NCI-H187 (cell line): ENCODE measurements at places on chromosomes 3 and 15.

GRCh38 chr3:117844676-117845075 lies 1135.1 kb downstream of the TUSC7 start:
- DNase-seq = no peak

GRCh38 chr15:27844018-27844666 lies 255.0 kb downstream of the OCA2 start:
- DNase-seq = no peak

DNA sequence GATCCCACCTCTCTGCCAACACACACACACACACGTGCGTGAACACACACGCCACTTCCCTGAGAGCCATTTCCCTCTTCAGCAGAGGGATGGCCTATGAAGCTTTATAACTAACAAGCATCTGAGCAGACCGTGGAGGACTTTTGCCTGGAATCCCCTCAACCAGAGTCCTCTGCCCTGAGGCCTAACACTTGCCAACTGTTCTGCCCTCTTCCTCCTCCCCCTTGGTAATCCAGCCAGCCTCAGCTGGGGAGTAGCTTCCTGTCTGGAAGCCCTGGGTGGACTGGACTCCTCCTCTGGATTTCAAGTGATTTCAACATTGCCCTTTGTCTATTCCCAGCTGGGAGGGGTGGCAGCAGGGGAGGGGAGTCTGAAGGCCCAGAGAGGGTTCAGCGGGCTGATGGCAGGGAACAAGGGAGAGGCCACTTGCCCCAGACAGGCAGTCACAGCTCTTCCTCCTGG lies 68.4 kb upstream of the HACD2 start:
- no peak for DNase-seq

DNA sequence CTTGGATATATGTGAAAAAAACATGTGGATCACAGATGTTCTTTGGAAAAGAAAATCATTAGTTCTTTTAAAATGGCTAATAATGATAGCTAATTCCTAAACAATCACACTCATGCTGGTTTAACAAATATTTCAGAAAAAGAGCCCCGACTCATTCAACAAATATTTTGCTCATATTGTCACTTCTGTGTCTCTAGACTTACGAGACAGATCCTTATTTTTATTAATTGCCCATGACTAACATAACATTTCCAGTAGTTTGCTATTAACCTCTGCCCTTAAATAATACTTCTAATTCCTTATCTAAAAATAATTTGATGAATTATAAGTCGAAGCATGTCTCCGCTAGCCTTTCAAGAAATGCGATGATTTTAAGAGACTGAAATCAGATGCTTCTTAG lies 70.4 kb downstream of the SATB1 start:
- no peak for DNase-seq

DNA sequence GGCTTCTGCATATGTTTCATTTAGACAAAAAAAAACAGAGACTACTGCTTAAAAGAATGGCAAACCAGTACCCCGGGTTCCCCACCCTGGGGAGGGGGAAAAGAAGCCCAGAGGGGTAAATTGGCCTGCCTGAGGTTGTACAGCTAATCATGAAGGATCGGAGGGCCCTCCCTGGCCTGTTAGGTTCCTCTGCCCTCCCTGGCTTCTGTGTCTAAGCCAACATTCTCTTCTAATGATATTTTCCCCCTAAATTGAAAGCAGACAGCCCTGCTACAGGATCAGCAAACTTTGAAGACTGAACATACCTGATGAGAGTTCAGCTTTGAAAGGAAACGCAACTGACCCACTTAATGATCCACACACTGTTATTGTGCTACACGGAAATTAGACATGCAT lies 2.5 kb downstream of the ARHGAP31 start:
- DNase-seq = no peak

DNA sequence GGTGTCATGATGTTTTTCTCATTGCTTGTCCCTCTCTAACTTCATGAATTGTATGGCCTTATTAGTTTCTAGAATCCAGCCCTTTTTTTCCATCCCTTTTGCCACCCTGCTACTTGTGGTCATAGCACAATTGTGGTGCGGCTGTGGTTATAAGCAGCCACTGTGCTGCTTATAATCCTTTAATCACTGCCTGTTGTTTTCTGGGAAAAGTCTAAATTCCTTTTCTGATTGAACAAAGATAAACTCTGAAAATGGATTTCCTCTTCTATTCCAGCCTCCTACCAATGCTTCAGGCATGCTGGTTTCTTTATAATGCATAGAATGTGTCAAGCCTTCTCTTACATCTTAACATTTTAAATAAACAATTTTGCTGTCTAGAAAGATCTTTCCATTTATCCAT lies 319.5 kb downstream of the C3orf38 start:
- no peak for DNase-seq

GRCh38 chr15:43187544-43188155 lies 2.4 kb downstream of the CCNDBP1 start:
- no peak for DNase-seq
